Putamen (tissue), 1 donor: ENCODE measurements at places on chromosomes 13 and 19.
A peak's percentile ranks its signal among the peaks of the same experiment; 100 is the strongest.

- no peak for DNase-seq
Observed at GRCh38 chr19:41861116-41861768, 1.2 kb downstream of the RPS19 start.

DNA sequence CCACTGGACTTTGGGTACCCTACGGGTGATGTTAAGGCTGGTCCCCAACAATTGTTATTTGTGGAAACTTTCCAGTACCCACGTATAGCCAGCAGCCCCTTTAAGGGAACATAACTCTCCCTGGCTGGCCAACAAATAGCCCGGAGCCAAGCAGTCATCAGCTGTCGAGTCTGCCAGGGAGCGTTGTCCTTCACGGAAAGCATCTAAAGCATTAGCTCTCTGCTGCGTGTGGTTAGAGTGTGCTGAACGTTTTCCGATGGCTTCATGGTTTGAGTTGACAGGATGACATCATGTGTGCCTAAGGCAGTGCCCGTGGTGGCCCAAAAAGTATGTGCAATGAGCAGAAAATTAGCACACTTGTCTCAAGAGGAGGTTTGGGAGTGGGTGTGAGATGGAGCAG is 3.3 kb upstream of the ZNF556 start:
- DNase-seq: no peak

- no peak for DNase-seq
Observed at GRCh38 chr13:49481788-49482187, 14.0 kb upstream of the PHF11 start.

DNA sequence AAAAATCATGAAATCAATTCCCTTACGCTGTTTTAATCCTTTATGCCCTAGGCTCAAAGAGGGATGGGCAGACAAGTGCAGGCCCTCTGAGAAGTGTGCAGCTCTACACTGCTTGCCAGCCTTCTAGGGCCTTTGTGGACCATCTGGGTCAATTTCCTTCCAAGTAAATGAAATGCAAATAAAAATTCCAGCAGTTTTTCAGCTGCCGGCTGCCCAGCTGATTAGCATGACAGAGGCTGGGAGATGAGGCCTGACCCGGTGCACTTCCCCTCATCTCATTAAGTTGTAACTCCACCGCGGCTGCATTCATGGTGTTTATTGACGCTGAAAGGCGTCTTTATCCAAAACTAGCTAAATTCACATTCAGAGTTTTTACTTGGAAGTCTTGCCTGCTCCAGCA is 47.5 kb upstream of the GSX1 start:
- peak; percentile 3 for DNase-seq

GRCh38 chr19:38665950-38666662 is 18.7 kb downstream of the ACTN4 start:
- no peak for DNase-seq

DNA sequence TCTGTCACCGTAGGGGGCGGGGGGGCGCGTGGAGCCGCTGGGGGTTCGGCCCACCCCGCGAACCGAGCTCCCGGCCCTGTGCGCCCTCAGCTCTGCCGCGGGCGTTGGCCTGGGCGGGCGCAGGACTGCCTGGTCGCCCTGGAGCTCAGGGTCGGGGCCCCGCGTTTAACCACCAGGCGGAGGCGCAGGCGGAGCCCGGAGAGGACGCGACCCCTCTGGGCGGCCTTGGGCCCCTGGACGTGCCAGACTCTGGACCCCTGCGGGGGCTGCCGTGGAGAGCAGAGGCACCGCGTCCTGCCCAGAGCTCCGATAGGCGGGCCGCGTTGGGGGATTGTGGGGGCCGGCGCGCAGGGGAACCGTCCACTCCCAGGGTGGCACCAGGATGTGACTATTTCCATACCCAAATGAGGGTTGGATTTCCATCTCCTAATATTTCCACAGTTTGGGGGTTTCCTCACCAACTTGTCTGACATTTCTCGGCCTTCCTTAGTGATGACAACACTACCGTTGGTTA is 13.0 kb upstream of the USP29 start:
- no peak for DNase-seq
